NCI-H146 (cell line): ENCODE measurements at places on chromosomes 7 and 10.

DNA sequence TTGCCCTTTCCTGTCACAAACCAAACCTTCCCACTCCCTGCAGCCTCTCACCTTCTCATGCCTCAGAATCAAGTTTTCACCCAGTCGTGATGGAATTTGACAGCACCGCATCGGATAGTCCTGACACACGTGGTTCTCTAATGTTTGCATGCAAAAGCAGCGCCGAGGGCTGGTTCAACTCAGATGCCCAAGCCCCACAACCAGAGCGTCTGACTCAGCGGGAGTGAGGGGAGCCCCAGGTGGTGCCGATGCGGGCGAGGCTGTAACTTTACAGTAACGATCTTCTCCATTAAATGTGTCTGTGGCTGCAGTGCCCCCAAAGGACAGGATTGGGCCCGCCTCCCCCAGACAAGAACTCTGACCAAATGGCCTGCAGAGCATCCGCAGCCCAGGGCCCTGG, 284.5 kb downstream of the CELF2 start:
- DNase-seq: no peak

DNA sequence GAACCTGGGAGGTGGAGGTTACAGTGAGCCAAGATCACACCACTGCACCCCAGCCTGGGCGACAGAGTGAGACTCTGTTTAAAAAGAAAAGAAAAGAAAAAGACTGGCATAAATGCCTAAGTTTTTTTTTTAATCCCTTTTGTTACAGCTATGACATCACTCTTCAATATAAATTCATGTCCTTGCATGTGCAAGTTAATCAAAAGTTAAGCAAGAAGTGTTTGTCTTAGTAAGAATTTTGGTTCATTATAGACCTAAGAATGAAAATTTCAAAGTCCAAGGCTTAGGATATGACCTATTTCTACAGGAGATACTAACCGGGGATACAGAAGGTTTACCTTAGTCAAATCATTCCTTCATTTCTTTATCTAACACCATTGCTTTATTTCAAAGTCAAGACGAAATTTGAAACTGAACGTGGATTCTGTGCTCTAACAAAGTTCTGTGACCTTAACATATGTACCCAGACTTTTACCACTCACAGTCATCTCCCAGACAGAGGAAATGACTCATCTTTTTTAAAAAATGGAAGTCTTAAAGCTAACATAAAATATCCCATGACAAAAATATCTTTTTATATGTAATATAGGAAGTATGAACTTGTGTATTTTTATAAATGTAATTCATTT, 29.3 kb upstream of the ITGB8 start:
- DNase-seq: no peak

DNA sequence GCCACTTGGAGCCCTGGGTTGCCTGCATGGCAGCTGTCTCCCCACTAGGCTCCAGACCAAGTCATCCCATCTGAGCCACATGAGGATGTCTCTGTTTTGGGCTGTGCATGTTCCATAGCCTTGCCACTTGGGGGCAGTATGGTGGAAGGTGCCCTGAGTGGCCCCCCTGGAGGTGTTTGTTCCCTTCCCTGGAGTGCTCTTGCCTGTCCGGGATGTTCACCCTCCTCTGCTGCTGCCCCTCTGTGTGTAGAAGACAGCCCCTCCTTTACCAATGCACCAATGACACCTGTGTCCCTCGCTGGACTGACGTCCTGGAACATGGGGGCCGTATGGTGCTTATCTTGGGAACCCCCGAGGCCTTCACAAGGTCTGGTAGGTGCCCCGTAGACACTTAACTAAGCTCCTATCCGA, 100.2 kb downstream of the ACTR3B start:
- peak; percentile 6 for DNase-seq

GRCh38 chr10:95798096-95798855, 42.3 kb downstream of the ENTPD1 start:
- DNase-seq: no peak

- no peak for DNase-seq
Measured at GRCh38 chr10:49746626-49747302, 15.4 kb downstream of the OGDHL start.

DNA sequence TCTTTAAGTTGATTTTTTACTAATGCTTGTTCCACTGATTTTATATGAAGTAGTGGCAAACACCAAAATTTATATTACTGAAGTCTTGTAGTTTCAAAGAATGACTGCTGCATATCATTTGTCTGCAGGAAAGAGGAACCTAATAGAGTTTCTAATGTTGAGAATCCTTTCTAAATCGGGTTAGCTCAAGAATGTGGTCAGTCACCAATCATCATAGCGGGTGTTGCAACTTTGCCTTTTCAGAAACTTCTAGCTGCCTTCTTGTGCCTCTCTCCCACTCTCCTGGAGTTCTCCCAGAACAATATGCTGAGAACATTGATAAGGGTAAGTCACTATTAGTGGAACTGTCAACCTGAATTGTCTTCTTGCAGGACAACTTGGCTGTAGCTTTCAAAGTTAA, 524.8 kb upstream of the SORCS1 start:
- DNase-seq: no peak

GRCh38 chr7:2876031-2876731, 32.1 kb upstream of the GNA12 start:
- DNase-seq: peak; percentile 97

DNA sequence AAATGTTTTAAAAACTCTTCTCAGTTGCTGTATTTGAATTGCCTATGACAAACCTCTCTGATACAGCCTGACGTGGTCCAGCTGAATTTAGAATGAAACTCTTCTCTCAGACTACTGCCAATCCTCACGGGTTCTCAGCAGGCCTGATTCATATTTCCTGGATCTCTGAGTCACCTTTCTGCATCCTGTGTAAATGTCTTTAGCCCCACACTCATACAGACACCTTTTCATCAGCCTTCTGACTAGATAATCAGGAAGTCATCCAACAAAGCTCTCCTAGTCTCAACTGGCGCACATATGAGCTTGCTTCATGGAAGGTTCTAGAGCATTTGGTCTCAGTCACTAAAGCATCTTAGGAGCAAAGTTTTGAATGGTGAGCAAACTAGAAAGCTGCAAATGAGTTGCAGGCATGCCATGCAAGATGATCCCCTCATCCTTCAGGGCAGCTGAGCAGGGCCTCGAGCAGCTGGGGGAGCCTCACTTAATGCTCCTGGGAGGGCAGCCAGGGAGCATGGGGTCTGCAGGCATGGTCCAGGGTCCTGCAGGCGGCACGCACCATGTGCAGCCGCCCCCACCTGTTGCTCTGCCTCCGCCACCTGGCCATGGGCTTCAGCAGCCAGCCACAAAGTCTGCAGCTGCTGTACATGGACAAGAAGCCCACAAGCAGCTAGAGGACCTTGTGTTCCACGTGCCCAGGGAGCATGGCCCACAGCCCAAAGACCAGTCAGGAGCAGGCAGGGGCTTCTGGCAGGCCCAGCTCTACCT, 182.8 kb downstream of the ARHGAP12 start:
- no peak for DNase-seq

- no peak for DNase-seq
Measured at GRCh38 chr10:65847436-65848230, 1078.2 kb upstream of the LRRTM3 start.

DNA sequence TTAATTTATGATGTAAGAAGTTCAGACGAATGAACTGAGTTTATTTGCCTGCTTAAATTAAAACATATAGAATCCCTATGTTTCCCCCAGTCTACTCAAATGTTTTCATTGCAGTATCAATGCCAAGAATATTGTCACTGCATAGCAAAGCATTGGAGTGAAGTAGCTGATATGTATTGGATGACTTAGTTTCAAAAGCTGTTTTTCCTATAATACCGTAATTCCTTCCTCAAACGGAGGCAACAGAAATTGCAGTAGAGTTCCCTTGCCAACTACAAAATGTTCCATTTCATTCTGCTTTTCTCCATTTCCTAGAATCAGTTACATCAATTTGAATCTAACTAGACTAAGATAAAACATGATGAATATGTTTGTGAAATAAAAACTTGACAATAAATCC, 174.1 kb downstream of the CNTNAP2 start:
- no peak for DNase-seq

DNA sequence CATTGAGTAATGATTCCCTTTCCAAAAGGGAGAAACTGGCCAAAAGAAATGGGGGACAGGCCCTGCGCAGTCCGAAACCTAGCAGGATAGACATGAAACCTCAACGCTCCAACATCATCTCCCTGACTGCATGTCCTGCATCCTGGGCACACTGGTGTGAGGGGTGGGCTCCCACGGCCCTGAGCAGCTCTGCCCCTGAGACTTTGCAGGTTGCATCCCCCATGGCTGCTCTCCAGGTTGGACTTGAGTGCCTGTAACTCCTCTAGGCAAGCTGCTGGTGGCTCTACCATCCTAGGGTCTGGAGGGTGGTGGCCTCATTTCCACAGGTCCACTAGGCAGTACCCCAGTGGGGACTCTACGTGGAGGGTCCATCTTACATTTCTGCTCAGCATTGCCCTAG, 16.3 kb upstream of the CRYGN start:
- no peak for DNase-seq

GRCh38 chr10:97542169-97543024, 30.2 kb upstream of the ANKRD2 start:
- no peak for DNase-seq

DNA sequence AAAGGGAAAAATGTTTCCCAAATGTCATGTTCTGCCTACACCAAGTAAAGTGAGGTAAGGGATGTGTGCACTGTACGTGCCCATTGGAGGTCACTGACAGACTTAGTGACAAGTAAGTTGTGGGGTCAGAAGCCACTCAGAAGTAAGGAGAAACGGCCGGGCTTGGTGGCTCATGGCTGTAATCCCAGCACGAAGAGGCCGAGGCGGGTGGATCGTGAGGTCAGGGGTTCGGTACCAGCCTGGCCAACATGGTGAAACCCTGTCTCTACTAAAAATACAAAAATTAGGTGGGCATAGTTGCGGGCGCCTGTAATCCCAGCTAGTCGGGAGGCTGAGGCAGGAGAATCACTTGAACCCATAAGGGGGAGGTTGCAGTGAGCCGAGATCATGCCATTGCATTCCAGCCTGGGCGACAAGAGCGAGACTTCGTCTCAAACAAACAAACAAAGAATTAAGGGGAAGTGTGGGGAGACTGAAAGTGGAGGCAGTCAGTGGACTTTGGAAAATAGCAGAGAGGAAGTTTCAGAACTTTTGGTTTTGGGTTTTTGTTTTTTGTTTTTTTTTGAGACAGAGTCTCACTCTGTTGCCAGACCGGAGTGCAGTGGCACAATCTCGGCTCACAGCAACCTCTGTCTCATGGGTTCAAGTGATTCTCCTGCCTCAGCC, 114.8 kb downstream of the WDFY4 start:
- DNase-seq: no peak

DNA sequence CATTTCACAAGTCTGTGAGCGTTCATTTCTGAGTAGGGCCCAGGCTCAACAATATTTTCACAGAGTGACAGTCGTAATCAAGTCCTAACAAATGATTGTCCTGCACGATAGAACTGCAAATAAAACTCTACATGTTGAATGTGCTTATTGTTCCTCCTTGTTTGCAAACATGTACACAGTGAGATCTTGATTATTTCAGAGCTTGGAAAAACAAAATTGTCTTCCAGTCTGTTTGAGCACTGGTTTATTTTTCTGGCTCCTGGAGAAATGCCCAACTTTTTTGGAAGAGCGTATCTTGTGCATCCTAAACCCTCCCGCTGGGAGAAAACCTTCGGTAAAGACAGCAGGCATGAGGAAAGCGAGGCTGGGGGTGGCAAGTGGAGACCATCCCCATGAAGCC, 91.1 kb downstream of the TEX36 start:
- DNase-seq: no peak
